Stimulated activated CD4-positive, alpha-beta T cell treated with anti-CD3 and anti-CD28 coated beads, TNF-alpha, amount 100 ng/mL, for 48 hours (primary cell): ENCODE measurements at places on chromosomes 7 and 10.

DNA sequence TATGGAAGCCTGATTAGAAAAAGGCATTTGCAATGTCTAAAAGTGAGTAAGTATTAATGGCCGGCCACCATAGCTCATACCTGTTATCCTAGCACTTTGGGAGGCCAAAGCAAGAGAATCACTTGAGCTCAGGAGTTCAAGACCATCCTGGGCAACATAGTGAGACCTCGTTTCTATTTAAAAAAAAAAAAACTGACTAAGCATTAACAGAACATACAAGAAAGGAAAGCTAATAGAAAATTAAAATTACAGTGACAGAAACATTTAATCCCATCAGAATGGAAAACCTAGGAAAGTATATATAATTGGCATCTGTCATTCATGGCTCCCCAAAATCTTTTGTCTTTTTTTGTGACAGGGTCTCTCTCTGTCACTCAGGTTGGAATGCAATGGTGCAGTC lies 55.9 kb downstream of the AOC1 start:
- no peak for DNase-seq

DNA sequence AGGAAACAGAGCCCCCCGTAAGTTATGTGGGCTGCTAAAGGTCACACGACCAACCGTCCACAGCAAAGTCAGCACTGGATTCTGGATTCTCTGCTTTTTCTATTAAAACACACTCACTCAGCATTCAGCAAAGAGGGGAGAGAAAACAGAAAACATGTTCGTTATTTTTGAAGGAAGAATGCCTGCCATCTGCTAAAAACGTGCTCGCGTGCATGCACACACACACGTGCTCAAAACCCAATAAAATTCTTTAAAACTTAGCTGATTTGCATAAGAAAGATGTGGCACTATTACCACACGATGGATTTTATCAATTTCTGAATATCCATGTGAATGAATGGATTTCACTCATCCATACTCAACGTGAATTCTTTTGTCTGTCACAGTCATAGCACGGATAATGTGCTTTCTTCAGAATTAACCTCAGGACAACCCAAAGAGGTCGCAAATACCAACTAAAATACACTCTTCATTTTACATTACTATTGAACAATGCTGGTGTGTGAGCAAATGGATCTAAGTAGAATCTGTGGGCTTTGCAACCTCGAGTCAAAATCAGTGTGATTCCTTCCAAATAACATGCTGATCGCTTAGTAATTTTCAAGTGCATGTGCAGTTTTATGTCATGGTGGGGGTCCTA lies 40.8 kb downstream of the NRP1 start:
- DNase-seq = no peak

DNA sequence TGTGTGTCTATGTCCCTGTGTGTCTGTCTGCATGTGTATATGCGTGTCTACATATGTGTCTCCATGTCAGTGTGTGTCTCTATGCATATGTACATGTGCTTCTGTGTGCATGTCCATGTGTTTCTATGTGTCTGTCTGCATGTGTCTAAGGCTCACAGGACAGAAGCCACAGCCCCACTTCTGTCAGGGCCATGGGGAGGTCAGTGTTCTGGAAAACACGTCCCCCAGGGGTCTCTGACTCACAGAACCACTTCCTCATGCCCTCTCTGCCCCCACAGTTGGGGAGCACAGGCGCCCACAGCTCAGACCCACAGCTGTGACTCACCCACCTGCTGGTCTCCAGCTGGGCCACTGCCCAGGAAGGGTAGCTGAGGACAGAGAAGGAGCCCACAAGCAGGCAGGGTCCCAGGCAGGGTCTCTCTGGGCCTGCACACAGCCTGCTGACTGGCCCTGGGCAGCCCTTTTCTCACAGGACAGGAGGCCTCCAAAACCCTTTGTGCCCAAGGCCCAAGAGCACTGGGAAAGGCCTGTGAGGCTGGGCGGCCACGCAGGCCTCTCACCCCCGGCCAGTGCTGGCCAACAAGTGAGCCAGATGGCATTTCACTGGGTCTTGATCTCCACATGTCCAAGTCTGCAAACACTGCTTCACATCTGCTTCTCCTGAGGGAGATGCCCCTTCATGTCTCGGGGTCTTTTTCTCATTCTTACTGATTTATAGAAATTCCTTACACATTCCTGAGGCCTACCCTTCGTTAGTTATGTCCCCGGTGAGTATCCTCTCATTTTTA lies 102.9 kb upstream of the FAM20C start:
- DNase-seq = no peak

DNA sequence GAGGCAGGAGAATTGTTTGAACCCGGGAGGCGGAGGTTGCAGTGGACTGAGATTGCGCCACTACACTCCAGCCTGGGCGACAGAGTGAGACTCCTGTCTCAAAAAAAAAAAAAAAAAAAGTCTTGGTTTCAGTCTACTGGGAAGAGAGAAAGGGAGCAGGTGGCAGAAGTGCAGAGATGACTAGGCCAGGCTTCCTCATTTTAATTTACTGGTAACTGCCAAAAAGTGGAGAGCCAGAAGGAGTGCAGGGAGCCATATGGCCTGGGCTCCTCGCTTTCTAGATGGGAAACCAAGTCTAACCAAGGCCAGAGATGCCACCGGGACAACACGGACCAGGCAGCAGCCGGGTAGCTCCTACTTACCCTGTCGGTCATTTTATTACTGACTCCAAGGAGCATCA lies 12.2 kb downstream of the SEPHS1 start:
- no peak for DNase-seq

GRCh38 chr7:2673934-2674333 lies 14.1 kb upstream of the AMZ1 start:
- no peak for DNase-seq
